NCI-H510A (cell line): ENCODE measurements at places on chromosomes 7 and 10.
A peak's percentile ranks its signal among the peaks of the same experiment; 100 is the strongest.

GRCh38 chr7:2882111-2882510, 38.0 kb upstream of the GNA12 start:
- DNase-seq = no peak

- DNase-seq = no peak
Measured at GRCh38 chr10:22662733-22663330, 51.5 kb downstream of the PIP4K2A start.

GRCh38 chr7:19353180-19353579, 208.0 kb upstream of the FERD3L start:
- DNase-seq = no peak

DNA sequence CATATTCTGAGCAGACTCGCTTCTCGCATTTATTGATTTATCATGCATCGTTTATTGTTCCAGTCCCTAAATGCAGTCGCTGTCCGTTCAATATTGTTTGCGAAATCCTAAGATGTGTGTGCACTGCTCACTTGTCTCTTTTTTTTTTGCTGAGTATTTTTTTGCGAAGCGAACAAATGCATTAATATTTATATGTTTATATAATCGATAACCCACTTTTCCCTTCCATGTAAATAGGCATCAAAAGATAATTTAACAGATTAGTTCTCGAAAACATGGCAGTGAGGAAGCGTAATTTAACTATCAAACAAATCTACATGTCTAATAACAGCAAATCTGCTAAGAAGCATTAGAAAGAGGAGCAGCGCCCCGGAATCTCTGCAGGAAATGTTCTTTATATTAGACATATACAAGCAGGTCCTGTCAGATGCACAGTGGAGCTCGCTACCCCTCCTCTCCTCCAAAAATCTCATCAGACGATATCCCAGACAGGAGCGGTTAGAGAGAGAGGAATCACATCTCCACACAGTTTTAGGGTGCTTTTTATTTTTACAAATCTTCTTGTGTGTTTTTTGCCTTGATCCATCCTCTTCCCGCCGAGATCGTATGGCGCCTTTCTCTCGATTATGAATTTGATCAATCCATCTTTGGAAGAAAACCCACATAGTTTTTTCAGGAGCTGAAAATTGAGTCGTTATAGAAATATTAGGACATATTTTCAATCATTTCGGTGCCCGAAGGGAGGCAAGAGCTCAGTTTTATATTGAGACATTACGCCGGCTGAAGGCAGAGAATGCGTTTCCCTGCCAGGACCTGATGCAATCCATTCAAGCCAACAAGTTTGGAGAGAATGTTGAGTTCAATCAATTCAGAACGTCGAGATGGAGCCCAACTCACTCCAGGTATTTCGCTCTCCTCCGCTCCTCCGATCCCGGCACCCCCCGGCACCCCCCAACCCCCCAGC, at the start of gene ARID5B:
ARID5B (plus strand) TSS at position 871 of the 964 bp plus-strand sequence; CDS start at position 882, 11 bp downstream.
- DNase-seq = peak; percentile 10

DNA sequence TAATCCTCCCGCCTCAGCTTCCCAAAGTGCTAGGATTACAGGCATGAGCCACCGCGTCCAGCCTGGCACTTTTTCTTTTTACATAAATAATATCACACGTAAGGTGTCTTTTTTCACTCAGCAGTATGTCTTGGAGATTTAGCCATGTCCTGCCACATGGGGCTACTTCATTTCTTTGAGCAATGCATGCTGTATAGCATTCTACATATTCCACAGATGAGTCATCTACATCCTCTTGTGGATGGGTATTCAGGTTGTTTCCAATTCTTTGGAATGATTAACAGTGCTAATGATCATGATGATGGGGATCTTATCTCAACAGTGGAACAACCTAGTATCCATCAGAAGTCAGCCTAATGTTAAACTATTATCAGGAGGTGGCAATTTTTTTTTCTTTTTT, 50.8 kb downstream of the ZNF503 start:
- DNase-seq = no peak

GRCh38 chr7:21377545-21377944, 50.3 kb upstream of the SP4 start:
- DNase-seq = no peak

- peak; percentile 54 for DNase-seq
Measured at GRCh38 chr10:28663576-28664368, 13.5 kb upstream of the BAMBI start.

DNA sequence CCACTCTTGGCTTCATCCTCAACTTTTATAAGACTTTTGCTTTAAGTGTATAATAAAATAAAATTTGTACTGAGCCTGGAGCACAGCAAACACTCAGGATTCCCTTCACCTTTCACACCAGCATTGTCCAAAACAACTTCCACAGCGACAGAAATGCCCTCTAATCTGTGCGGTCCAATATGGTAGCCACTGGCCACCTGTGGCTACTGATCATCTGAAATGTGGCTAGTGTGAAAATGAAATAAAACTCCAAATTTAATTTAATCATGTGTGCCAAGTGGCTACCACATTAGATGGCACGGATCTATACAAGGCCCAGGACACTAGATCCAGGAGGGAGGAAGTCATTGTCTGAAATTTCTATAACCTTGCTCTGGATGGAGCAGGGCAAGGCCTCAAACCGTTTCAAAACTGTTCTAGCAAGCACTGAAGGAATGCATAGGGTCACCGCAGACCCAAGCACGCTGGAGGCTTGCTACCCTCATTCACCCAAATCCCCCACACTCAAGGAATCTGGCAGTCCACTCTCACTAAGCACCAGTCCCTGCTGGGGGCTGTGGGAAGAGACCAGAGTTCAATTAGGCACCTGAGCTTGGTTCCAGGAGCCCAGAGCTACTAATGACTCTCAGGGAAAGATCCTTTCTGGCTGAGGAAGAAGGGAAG, 6.3 kb upstream of the MYO1G start:
- DNase-seq = no peak

GRCh38 chr10:92407305-92408016, 116.5 kb downstream of the MARCHF5 start:
- DNase-seq = no peak

DNA sequence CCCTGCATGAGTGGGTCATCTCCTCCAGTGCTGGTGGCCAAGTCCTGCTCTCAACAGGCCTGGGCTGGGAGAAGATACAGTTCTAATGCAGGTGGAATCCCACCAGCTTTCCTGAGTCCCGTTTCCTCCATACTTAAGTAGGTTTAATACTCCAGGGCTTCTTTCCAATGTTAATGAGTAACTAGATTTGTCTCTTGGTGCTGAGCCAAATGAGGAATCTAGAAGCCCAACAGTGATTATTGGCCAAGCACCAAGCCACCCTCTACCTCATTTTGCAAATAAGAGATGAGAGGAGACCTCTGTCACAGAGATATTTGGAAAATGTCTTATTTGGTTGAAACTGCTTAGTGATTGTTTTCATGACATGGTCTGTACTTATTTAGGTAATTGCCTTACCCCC, 37.1 kb downstream of the STARD3NL start:
- no peak for DNase-seq

- DNase-seq = no peak
Measured at GRCh38 chr7:92748495-92748894, 87.9 kb downstream of the CDK6 start.

GRCh38 chr10:31977440-31978155, 49.0 kb upstream of the ARHGAP12 start:
- DNase-seq = no peak

DNA sequence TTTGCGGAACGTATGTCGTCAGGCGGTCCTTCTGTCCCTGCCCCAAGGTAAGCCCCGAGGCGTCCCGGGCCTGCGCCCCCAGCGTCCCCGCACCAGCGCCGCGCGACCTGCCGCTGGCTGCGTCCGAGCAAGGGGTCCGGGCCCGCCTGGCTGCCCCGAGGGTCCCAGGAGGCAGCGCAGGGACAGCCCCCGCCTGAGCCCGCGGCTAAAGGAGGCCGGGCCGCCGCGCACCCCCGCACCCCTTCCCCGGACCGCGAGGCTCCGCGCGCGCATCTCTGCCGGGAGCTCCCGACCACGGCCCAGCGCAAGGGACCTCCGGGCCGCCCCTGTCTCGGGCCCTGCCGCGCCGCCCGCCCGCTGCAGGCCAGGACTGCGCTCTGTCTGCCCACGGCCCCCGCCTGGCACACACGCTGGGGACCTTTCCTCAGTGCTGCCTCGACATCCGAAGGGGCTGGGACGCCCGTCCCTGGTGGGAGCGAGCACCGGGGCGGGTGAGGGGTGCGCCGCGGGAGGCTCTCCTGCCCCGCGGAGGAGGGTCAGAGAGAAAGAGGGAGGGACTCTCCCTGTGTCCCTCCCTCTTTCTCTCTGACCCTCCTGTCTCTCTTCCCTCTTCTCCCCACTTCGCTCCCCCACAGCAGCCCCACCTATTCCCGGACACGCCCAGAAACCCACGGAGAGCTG, 25.0 kb downstream of the SHH start:
- no peak for DNase-seq

DNA sequence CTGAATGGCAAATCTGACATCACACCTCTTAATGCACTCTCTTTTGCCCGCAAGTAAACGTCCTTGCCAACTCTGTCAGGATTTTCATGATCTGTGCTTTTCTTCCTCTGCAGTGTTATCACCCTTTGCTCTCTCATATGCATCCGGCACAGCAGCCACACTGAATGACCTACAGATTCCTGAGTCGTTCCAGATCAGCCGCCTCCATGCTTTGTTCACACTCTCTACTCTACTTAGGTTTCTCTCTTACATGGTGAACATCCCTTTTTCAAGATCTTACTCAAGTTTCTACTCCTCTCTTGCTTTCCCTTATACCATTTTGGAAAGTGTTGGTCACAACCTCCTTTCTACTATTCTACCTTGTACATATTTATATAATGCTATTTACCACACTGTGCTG, 127.7 kb upstream of the AOAH start:
- no peak for DNase-seq

- no peak for DNase-seq
Measured at GRCh38 chr10:87068281-87068680, 26.4 kb downstream of the GLUD1 start.

DNA sequence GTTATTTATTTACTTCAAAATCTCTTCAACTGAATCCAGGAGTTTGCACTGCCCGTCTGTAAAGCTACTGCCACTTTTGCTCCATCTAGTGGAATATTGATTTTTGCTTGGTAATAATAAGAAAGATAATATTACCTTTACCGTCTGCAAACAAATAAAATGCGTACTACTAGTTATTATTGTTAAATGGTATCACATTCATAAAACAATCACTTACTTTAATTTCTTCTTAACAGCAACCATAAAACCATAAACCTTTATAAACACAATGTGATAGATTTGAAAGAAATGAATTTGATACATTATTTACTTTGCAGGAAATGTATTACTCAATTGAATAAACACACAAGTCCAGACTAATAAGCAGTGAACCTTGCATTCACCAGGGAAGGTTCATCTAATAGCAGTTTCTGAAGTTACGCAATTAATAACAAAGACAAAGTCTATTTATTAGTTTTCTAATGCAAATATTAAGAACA, 6.4 kb downstream of the AGMO start:
- no peak for DNase-seq

GRCh38 chr7:83655951-83656556, 7.1 kb upstream of the SEMA3E start:
- DNase-seq = no peak

- DNase-seq = no peak
Measured at GRCh38 chr10:11264296-11265048, 246.8 kb downstream of the CELF2 start.

DNA sequence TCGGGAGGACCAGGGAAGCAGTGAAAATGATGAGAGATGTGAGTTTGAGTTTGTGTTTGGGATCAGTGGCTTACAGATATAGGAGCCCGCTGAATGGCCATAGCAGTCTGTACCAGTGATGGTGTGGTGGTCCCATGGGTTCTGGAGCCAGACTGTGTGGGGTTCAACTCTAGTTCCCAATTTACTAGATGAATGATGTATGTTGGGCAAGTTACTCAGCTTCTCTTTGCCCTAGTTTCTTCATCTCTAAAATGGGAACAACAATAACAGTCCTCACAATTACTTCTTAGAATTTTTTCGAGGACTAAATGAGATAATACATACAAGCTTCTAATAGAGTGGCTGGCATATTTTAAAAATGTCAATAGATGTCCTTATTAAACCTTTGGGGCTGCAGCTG, 184.4 kb downstream of the WNT2 start:
- no peak for DNase-seq

DNA sequence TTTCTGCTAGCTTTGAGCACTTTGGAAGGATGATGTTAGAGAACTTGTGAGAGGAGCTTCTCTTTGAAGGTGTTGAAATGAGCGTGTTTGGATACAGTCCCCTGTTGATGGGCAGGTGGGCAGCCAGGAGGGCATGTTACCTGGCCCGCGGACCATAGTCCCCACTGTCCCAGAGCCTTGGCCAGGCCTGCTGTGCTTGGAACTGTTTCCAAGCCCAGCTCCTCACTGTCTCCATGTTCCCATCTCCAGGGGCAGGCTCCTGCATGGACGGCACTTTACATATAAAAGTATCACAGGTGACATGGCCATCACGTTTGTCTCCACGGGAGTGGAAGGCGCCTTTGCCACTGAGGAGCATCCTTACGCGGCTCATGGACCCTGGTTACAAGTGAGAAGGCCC, 27.2 kb upstream of the TRIM8 start:
- no peak for DNase-seq

- DNase-seq = no peak
Measured at GRCh38 chr10:47222461-47222860, 77.5 kb upstream of the GDF10 start.

GRCh38 chr10:43806831-43807640, 158.4 kb upstream of the ZNF32 start:
- no peak for DNase-seq

- no peak for DNase-seq
Measured at GRCh38 chr7:80236681-80237080, 102.0 kb downstream of the GNAI1 start.

- no peak for DNase-seq
Measured at GRCh38 chr10:119084896-119085295, 4.3 kb upstream of the EIF3A start.

GRCh38 chr7:128861957-128862570, 592 bp upstream of the ATP6V1F start:
- no peak for DNase-seq

- no peak for DNase-seq
Measured at GRCh38 chr7:43884617-43885016, 15.3 kb upstream of the MRPS24 start.

DNA sequence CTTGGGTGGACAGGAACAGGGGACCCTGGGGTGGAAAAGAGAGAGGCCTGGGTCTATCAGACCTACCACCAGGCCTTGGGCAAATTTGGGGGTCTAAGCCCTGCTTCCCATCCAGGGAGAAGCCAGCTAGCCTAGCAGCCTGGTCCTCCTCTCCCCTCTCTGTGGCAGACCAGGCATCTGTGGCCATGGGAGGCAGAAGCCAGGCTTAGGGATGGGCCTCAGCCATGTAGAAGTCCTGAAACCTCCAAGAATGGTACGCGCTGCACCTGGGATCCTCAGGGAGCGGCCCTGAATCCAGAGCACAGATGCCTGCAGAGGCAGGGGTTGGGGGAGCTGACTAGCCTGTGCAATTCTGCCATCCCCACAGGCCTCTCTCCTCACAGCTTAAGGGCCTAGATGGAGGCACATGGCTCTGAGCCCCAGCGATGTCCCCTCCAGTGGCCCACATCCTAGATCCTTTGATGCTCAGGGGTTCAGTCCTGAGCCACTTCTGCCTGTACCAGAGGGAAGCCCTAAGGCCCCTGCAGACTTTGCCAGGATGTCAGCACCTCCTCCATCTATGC, 21.2 kb downstream of the GRID1 start:
- DNase-seq = no peak
